GM12891 (cell line): ENCODE measurements at places on chromosomes 3 and 15.

- DNase-seq, result peak; percentile 89
These were observed at the start of gene HEG1 for GRCh38 chr3:125055913-125056745. Gene HEG1, minus strand, starts transcription at chr3:125055997. Its CDS starts 107 bp downstream, at chr3:125055890.

DNA sequence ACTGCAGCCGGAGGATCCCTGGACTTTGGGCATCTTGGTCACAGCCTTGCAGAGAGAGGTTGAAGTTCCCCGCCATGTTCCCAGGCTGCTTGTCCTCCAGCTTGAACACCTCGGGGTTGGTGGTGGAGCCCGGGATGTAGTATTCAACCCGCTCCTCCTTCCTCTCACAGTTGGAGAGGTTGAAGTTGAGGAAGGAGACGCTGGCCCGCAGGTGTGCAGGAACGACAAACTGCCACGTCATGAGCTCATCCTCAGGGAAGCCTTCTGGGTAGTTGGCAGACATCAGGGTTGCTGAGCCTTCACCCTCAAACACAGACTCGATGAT, 35.7 kb downstream of the CDCP1 start:
- no peak for DNase-seq

DNA sequence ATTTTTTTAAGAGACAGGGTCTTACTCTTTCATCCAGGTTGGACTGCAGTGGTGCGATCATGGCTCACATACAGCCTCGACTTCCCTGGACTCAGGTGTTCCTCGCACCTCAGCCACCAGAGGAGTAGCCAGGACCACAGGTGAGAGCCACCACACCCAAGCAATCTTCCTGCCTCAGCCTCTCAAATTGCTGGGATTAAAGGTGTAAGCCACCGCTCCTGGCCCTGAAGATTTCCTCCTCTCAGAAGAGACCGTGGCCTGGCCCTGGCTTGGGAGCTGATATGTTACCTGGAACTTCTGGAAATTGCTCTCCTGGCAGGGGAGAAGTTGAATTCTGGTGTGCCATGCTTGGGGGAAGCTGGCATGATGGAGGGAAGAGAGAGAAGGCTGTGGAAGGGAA, 36.2 kb downstream of the PPCDC start:
- no peak for DNase-seq

DNA sequence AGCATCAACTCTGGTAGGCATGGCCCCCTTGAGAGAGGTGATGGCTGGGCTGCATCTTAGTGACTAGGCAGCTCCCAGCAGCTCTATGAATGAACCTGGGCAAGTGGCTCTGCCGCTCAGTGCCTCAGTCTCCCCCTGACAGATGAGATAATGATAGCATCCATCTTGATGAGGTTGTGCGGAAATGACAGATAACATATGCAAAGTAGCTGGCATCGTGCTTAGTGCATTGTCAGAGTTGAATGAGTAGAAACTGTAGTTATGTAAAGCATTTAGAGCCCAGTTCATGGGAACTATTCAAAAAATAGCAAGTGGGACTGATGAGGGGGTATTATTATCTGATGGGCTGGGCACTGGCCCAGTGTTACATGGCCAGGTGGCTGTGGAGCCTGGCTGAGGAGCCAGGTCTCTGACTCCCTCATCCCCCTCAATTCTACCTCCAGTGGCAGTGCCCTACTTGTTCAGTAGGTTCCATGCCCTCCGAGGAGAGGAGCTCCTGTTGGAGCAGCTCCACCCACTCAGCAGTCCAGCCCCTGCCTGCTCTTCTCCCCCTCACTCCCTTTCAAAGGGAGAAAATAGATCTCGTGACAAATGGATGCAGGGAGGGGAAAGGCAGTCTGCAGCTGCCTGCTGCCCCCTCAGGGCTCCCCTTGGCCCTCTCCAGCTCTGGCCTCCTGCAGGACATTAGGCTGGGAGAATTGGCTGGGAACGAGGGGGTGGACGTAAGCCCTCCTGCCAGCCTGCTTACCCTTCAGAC, 6.6 kb downstream of the PRKCD start:
- no peak for DNase-seq

- no peak for DNase-seq
These were observed 18.0 kb upstream of the KCNAB1 start for GRCh38 chr3:156102267-156102931.

- no peak for DNase-seq
These were observed 646.0 kb downstream of the TUSC7 start for GRCh38 chr3:117355566-117355965.

DNA sequence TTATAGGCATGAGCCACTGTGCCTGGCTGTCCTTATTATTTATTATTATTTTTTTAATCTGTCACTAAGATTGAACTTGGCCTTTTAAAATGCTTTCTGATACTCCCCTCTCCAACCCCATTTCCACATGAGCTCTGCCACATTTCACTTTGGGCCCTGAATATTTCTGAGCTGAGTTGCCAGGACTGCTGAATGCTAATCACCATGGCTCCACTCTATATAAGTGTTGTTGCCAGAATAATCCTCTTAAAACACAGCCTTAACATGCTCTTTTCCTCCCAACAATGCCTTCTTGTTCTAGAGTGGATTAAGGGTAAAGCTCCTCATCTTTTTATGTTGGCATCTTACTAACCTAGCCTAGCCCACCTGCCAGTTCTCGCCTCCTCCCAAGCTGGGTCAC, 124.4 kb downstream of the PDZRN3 start:
- no peak for DNase-seq

GRCh38 chr3:101249522-101249921, 70.9 kb downstream of the IMPG2 start:
- DNase-seq, result no peak

- DNase-seq, result no peak
These were observed 8.6 kb downstream of the NT5DC2 start for GRCh38 chr3:52524752-52525679.

- DNase-seq, result no peak
These were observed 82.8 kb upstream of the MEX3B start for GRCh38 chr15:82128401-82129148.

GRCh38 chr15:64037966-64038365, 8.3 kb downstream of the DAPK2 start:
- DNase-seq, result no peak

GRCh38 chr3:155712008-155712407, 32.9 kb downstream of the PLCH1 start:
- DNase-seq, result no peak

- no peak for DNase-seq
These were observed 24.5 kb downstream of the LPP start for GRCh38 chr3:188178293-188178936.

DNA sequence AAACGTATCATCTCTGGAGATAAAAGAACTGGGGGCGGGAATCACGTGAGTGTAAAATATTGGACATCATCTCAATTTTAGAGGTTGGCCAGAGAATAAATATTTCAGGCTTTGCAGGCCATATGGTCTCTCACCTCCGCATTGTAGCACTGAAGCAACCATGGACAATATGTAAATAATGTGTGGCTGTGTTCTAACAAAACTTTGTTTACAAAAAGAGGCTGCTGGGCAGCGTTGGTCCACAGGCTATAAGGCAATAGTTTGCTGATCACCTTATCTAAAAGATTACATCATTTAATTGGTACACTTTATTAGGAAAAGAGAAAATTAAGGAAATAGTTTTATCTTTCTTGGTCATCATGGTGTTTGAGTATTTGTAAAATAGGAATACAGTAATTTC, 22.5 kb upstream of the SHC4 start:
- no peak for DNase-seq
